ENCODE measurements at places on chromosomes 16 and 17.
A peak's percentile ranks its signal among the peaks of the same experiment; 100 is the strongest.

GRCh38 chr16:64409783-64410210, 712.1 kb downstream of the CDH11 start:
- DNase-seq: no peak

DNA sequence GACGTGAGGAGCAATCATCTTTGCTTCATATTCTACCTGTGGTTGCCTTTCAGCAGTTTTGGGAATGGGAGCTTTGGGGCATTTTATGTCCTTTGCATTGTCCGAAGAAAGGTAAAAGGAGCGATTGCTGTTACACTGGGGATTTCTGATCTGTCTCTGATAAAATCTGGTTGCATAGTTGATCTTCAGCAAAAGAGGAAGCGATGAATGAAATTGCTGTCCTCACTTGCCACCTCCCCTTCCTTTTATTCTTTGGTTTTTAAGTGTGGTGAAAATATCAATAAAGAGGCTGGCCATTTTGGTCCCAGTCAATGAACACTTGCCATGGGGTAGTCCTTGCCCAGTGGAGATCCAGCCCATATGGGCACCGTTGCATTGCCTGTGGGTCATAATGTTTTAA, 236.8 kb downstream of the MSI2 start:
- DNase-seq: no peak

GRCh38 chr17:39916918-39917317, 1.5 kb downstream of the GSDMB start:
- no peak for DNase-seq

- DNase-seq: no peak
Observed at GRCh38 chr16:67226295-67226803, 581 bp upstream of the TMEM208 start.

- no peak for DNase-seq
Observed at GRCh38 chr17:57657211-57657610, 87.9 kb downstream of the CCDC182 start.

- DNase-seq: peak; percentile 63
Observed at GRCh38 chr17:55420067-55420775, 1.4 kb downstream of the MMD start.

DNA sequence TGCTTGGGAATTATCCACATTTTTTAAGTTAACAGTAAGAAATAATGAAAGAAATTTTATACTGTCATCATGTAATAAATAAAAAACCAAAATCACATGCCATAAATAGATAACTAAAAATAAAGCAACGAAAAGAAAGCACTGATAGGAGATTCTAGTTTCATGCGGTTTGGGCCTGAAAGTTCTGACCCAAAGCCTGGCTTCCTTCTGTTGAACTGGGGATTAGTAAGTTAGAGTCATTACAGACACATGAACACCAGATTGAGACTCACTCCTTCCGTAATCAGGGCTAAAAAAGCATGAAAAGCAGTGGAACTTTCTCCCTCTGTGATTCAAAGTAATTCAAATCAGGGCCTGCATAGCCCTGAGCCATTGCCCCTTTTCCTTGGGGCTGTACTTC, 13.2 kb upstream of the SLC6A2 start:
- no peak for DNase-seq

DNA sequence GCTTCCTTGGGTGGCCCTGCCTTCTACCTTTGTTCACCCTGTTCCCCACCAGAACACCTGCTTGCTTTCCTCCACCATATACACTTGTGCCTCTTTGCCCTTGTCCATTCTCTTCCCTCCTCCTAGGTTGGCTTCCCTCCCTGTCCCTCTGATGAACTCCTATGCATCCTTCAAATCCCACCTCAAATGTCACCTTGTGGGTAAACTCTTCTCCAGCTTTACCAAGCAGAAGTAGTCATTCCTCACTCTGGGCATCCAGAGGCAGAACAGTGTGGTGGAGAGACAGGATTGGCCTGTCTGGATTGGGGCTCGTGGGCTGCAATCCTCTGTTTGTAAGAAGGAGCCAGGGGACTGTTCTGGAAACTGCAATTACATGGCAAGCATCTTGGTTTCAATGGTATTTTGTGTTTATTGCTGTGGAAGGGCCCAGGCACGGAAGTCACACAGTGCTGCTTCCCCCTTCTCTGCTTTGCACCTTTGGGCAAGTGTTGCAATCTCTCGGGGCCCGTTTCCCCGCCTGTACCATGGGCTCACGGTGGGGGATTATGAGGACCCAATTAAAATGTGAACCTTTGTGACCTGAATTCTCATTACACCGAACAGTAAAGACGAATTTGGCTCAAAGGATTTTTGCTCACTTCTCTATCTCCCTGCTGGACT, 21.9 kb upstream of the NXPH3 start:
- no peak for DNase-seq

GRCh38 chr16:30697264-30698138, 1.5 kb upstream of the SRCAP start:
- DNase-seq: no peak

DNA sequence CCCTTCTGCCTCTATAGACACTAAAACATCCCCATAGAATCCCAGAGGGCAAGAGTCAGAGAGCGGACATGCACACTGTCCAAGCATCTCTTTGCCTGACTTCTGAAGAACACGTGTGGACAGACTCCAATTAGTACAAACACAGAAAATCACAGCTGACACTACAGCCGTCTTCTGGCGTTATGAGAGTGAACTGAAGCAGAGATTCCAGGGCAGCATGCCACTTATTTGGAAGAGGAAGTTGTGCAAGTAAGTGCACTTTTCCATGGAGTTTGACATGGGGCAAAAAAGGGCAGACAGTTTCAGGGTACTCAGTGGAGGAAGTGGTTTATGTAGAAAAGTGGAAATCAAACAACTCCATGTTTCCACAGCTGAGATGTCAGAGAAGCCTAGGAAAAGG, 16.8 kb upstream of the ZNF287 start:
- no peak for DNase-seq

GRCh38 chr17:21125862-21126261, 902 bp upstream of the DHRS7B start:
- peak; percentile 43 for DNase-seq

GRCh38 chr16:17271687-17272086, 199.1 kb downstream of the XYLT1 start:
- DNase-seq: no peak

DNA sequence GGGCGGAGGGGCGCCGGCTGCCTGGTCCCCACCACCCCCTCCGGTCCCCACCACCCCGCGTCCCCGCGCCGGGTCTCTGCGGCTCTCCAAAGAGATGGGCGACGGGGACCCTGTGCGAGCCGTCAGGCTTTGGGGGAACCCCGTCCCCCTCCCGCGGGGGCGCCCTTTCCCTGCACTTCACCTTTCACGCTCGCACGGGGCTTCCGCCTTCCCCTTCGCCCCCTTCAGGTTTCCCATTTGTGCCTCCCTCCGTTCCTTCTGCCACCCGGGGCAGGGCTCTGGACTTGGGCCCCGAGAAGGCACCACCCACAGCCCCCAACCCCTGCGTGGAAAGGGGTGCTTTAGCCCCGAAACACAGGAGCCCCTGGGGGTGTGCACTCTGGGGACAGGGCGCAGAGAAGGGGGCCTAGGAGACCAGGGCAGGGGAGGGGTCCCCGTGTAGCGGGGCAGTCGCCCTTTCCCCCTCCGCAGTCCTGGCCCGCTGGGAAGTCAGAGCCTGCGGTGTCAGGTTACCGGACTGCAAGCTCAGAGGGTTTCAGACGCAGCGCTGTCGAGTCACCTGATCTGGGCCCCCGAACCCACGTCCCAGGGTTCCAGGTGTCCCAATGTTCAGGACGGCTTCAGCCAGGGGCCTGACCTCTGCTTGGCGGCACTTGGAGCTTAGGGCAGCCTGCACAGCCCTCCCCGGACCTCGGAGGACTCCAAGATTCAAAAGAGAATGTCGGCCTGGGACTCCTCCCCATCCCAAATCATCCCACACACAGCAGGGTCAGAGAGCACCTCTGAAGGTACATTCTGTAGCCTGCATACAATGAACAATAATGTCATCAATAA, 6.7 kb upstream of the CCDC92B start:
- no peak for DNase-seq

GRCh38 chr16:22838681-22839080, 24.7 kb downstream of the HS3ST2 start:
- no peak for DNase-seq

- no peak for DNase-seq
Observed at GRCh38 chr17:80763293-80763867, 218.7 kb downstream of the RPTOR start.

GRCh38 chr16:85999778-86000177, 100.8 kb downstream of the IRF8 start:
- no peak for DNase-seq

DNA sequence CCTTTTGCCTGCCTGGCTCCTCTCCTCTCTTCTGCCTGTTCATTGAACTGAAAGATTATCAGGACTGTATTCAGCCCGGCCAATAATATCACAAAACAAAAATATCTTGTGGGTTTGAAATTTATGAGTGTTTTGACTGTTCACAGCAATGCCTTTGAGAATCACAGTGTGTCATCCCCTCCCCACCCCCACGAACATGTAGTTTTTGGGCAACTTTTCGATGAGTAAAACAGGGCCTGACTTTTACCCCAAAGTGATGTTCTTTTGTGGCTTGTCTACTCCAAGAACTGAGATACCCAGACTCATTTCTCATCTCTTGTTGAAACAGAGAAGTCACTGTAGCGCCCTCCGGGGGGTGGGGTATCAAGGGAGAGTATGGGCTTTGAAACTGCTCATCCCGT, 675.7 kb downstream of the WWOX start:
- peak; percentile 94 for DNase-seq

GRCh38 chr16:14564323-14564722, 65.7 kb downstream of the PARN start:
- DNase-seq: no peak

GRCh38 chr17:11240041-11240840, 772 bp upstream of the SHISA6 start:
- DNase-seq: no peak

GRCh38 chr16:67329901-67330300, 3.3 kb downstream of the LRRC36 start:
- DNase-seq: no peak

DNA sequence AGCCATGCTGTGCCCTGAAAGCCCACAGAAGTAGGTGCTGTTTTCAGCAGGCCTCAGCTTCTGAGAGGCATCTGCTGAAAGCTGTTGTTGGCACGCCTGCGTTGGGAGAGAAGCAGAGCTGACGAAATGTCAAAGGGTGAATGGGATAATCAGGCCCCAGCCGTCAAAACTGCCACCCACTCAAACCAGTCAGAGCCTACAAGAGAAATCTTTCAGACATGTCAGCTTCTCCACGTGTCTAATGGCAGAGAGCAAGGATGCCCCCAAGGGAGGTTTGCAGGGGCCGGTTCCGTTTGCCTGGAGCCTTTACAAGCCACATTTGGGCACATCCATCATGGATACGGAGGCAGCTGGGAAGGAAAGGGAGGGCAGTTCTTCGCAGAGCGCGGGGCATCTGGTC, 568.2 kb upstream of the EEF2KMT start:
- no peak for DNase-seq

- DNase-seq: no peak
Observed at GRCh38 chr16:23420011-23420410, 33.0 kb downstream of the COG7 start.

DNA sequence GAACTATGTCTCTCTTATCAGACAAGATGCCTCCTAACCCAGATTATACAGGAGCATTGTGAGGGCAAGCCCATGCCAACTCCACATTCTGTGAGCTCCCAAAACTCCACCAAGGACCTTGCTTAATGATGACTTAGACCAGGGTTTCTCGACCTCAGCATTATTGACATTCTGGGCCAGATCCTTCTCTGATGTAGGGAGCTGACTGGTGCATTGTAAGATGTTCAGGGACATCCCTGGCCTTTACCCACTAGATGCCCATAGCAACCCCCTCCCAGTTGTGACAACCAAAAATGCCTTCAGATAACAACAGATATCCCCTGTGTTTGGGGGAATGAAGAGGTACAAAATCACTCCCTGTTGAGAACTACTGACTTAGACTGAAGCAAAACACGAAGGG, 43.6 kb downstream of the HOXB1 start:
- DNase-seq: no peak

DNA sequence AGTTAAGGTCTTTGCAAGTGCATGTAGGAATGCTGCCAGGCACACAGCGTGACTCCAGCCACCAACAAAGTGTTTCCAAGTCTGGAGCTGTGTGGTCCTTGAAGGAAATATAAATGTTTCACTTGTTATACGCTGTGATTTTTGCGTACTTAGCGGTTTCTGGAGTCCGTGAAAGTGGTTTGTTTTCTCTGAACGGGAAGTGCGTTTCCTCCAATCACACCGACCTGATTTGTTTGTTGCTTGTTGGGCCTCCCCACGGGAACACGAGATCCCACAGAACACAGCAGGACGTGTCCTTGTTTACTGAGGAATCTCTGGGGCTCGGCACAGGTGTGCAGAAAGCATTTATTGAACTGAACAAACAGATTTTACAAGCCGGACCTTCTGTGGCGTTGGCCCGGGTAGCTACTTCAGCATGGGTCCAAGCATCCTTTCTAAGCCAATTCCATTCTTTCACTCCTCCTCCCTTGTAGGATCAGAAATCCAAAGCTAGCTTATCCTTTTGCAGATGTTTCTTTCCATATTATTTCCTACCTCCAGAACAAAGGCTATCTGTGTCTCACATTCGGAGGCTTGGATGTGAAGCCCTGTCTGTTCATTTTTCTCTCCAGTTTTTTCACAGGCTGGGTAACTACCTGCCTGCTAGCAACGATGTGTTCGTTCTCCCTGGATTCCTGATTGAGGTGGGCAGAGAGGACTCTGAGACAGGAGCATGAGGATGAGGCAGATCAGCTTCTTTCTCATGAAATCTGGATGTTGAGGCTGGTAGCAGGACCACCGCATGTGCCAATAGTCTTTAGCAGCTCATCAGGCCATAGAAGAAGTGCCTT, 44.6 kb downstream of the ABAT start:
- no peak for DNase-seq

DNA sequence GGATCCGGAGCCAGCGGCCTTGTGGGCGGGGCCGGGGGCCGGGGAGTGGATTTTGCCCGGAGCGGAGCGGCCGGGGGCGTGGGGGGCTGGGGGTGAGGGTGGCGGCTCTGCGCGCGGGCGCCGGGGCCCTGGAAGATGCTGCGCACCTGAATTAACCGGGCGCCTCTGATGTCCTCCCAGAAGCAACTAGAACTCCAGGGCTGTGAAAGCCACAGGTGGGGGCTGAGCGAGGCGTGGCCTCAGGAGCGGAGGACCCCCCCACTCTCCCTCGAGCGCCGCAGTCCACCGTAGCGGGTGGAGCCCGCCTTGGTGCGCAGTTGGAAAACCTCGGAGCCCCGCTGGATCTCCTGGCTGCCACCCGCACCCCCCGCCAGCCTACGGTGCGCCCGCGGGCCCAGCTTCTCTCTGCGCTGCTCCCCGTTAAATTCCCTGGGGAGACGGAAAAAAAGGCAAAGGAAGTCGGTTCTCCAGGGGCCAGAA, 549 bp downstream of the SLC26A11 start:
- DNase-seq: no peak

All from activated CD4-positive, alpha-beta T cell treated with anti-CD3 and anti-CD28 coated beads, Interleukin-2, Interleukin-4, amounts not matched to agents 100 ng/mL and 50 ng/mL, durations not matched to agents 16 hours and 8 hours (primary cell).